DMS79 treated with DMSO at 0.1 percent for 48 hours (cell line): ENCODE measurements at places on chromosomes 16 and 17.

DNA sequence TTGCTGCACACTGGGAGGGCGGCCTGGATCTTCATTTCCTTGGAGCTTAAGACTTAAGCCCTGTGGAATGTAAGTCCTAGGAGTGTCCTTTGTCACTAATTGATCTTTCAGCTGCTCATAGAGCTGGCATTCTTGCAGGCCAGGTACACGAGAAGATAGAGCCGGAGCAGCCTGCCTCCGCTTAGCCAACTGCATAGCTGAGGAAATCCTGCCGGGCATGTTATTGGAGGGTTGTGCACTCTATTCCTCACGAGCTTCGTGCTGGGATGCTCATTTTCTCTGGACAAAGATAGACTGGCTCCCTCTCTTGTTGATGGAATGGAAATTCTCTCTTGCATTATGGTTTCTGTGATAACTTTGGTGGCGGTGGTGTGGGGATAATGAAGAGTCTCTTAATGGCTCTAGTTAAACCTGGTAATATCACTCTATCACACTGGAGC is 76.9 kb downstream of the RPA1 start:
- peak; percentile 66 for DNase-seq

DNA sequence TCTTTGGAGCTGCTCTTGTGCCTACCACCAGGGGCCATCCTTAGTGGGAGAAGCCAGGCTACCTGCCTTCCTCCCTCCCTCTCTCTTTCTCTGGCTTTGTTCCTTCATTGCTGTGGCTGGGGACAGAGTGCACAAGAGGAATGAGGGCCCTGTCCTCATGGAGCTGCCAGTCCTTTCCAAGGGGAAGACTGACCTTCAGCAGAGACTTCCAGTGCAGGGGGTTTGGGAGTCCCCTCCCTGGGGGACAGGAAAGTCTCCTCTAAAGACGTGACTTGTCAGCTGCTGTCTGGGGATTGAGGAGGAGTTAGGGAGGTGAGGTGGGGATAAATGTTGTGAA is 108.1 kb downstream of the CMIP start:
- no peak for DNase-seq

DNA sequence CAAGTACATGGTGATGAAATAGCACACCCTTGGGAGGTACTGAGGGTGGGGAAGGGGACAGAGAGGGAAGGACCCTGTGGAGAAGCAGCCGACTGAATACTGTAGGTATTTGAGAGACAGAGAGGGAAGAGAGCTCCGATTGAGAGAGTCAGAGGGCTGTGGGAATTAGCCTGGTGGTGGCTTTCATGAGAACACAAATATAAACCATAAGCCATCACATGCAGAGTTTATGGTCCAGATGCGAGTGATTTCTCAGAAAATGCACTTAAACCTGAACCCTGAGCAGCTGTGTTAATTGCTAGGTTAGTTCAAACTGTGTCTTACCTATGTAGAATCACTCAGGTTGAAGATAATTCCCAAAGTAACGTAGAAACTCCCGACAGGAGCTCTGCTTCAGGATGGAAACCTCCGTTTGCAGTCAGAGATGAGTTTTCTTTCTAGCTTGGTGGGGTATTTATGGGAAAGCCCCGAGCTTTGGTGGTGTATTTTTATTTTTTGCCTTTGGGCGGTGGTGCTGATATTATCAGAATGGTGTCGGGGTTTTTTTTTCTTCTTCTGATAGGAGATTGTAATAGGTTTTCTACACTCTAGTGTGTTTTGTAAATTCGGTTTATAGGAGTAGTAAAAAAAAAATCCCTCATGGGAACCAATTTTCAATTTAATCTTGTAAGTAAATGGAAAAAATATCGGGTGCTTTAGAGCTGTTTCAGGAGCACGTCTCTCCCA is 184.9 kb upstream of the CACNG5 start:
- DNase-seq: no peak

DNA sequence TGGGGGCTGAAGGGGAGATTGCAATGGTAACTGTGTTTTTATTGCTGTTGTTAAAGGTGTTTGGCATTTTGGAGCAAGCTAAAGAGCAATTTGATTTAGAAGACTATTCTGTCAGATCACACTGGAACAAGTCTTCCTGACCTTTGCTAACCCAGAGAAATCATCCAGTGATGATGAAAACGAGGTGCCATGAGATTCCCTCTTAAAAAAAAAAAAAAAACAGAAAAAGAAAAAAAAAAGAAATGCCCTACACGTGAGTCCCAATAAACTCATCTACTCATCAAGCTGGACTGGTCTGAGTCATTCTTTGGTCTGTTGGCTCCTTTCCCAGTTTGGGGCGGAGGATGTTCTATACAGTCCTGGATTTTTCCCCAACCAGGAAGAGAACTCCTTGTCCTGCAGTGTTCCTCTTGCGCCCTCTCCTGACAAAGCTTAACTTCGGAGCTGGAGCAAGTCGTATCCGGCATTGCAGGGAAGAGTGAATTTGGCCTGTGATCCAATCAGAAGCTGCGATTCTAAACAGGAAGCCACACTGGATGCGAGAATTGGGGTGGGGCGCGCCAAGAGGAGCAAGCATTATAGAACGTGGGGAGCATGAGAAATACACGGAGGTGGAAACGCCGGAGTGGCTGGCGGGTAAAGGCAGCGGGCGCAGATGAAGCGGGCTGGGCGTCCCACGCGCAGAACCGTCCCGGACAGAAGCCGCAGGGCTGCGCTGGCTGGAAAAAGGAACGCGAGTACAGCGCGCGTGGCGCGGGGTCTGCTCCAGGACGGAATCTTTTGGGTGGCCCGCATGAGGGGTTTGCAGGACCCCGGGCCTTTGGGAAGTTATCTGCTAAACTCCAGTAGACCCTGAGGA is 22.4 kb upstream of the CRYM start:
- DNase-seq: peak; percentile 87

DNA sequence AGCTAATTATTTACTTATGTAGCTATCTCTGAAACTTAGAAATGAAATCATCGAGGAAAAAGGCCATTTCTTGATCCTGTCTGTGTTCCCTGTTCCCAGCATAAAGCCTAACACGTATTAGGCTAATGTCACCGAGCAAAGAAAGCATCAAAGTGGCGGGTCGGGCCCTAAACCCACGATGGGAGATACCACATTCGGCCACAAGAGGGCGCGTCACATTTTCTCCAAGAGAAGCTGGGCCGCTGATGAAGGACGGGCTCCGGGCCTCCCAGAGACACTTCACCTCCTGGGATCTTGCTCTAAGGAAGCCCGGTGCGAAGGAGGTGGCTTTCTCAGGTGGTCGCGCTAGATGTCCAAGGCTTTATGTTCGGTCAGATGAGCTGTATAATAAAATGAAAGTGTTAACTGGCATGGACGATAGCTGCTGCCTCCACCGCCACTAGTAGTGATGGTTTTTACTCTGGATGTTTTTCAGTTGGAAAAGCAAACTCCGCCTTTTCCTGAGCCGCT is 853 bp upstream of the PDK2 start:
- DNase-seq: peak; percentile 85
